Natural killer cell treated with Interleukin-12 subunit alpha and Interleukin-12 subunit beta and Interleukin-15 and Interleukin-18, amount 100 ng/mL, for 72 hours (primary cell): ENCODE measurements at places on chromosomes 5 and 9. TPM values are rescaled to one million over a fixed set of nuclear protein-coding genes. Genes with fewer than 3 reads are reported as not detected.

GRCh38 chr5:137283801-137284200 lies 215.3 kb downstream of the SPOCK1 start:
- no peaks in the 10 kb centered on the region for H3K4me1 ChIP-seq
- H3K4me3 ChIP-seq: no peak overlapping the region
- H3K27me3 ChIP-seq: no peaks in the 10 kb centered on the region
- DNase-seq: no peak
- no peaks in the 10 kb centered on the region for H3K36me3 ChIP-seq
- H3K27ac ChIP-seq: no peak overlapping the region

DNA sequence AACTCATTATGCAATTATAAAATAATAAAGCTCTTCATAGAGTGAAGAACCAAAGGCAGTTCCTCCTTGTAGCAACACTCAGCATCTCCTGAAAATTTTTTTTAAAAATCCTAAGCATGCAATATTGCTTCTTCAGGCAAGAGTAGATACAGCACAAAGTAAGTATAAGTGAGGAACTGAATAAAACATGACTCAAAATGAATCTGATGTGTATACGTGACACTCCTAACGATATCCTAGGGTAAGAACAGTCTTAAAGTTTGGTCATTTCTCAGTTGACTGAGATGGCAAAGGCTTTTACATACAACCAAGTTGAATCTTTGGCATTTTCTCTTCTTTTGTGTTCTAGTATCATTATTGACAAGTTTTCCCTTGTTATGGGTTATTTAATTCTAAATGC lies 41.1 kb upstream of the AOPEP start:
- DNase-seq: no peak
- no peaks in the 10 kb centered on the region for H3K36me3 ChIP-seq
- H3K27ac ChIP-seq: no peak overlapping the region
- no peak overlapping the region for H3K4me3 ChIP-seq

GRCh38 chr5:68529581-68529980 lies 314.0 kb downstream of the PIK3R1 start:
- H3K27ac ChIP-seq: no peak overlapping the region
- H3K27me3 ChIP-seq: peaks cover 21% of the 10 kb centered on the region
- no peak overlapping the region for H3K4me3 ChIP-seq
- H3K36me3 ChIP-seq: peaks cover 4% of the 10 kb centered on the region
- H3K4me1 ChIP-seq: no peaks in the 10 kb centered on the region
- no peak for DNase-seq

DNA sequence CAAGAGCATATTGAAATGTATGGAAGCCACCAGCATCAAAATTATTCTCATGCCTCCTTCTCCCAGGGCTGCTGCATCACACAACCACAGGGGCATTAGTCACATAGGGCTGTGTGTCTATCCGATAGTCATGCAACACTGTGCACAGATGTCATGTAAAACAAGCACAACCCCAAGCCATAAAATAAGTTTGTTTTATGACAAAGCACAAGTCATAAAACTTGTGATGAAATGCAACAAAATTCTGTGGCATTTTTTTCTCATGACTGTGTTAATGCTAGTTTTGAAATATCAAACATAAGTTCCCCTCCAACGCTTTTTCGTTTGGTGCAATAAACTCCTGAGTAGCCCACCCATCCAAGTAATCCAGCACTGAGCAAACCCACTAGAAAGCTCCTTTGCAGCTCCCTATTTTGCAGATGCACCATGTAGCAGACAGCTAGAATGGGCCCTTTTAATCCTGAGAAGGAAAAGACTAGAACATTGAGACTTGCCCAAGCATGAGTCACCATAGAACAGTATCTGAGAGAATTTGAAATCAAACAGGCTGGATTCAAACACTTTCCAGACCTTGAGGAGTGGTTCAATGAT lies 93.3 kb upstream of the ZNF366 start:
- H3K4me1 ChIP-seq: peaks cover 7% of the 10 kb centered on the region
- H3K36me3 ChIP-seq: no peaks in the 10 kb centered on the region
- no peak for DNase-seq
- H3K27ac ChIP-seq: no peak overlapping the region

- no peak overlapping the region for H3K27ac ChIP-seq
- no peaks in the 10 kb centered on the region for H3K4me1 ChIP-seq
- H3K4me3 ChIP-seq: no peak overlapping the region
- no peak for DNase-seq
Observed at GRCh38 chr5:126334760-126335159, 88.4 kb upstream of the GRAMD2B start.

DNA sequence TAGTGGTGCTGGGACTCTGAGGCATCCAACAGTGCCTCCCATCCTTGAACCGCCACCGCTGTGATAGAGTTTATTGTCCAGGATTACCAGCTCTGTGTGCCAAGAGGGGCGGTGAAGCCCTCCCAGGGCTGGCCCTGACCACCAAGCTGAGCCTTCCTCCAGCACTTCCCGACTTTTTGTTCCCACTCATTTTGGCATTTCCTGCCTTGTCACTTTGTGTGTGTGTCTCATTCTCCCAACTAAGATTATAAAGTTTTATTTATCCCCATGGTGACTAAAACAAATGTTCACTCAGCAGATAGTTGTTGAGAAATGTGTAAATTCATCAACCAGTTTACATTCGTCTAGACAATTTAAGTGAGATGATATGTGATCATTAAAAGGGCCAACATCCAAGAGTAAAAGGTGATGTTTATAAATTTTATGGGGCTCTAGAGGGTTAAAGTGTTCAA lies 2.5 kb downstream of the F2R start:
- H3K27ac ChIP-seq: peak overlapping the region; percentile 85
- H3K4me3 ChIP-seq: peak overlapping the region; percentile 18
- no peak for DNase-seq
- H3K4me1 ChIP-seq: peaks cover 44% of the 10 kb centered on the region
- H3K27me3 ChIP-seq: no peaks in the 10 kb centered on the region

DNA sequence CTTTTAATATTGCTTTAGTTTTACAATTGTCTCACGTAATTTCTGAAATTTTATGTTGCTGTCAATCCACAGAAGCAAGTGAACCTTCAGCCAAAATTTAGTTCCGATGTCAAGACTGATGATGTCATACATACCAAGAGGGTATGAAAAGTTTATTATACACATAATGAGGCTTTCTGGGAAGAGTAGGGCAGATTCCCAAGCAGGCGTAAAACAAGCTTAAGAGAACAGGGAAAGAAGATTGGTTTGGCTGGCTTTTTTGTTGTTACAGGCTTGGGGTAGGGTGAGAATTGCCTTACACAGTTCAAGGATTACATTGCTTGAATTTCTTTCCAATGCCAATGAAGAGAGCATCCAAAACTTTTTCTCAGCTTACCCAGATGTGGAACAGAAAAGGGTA lies 1962.9 kb upstream of the CDH6 start:
- H3K4me3 ChIP-seq: no peak overlapping the region
- no peak overlapping the region for H3K27ac ChIP-seq
- DNase-seq: no peak
- H3K27me3 ChIP-seq: no peaks in the 10 kb centered on the region

DNA sequence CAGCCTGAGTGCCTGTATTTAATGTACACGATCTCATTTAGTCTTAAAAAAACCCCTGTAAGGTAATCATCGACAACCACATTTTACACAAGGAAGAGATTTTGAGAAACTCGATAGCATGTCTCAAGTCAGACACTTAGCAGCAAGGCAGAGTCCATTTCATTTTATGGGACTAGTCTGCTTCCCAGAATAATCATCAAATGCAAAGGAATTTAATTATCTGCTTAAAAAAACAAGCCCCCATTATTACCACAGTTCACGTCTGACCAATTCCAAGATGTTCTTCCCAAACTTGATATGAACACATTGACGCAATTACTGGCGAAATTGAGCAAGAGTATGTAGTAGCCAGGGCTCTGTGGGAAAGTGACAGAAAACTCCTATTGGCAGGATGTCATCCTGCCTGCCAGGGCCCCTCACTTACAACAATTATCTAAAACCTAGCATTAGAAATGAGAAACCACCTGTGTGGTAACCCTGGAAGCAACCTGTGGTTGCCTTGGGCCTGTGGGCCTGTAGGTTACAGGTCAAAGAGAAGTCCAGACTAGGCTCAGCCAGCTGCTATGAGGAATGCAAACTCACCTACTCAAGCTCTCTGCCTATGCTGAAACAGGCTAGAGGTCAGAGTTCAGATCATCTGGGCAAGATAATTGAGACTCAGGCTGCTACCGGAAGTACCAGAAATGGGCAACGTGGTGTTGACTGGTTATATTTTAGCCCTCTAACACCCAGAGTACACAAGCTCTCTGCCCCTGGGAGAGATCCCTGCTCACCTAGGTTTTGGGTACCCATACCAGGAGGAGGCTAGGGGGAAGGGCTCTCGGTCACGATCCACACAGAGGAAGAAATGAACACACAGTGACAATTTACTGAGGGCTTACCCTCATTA lies 1.6 kb downstream of the B4GALT1 start:
- H3K4me3 ChIP-seq: peak overlapping the region; percentile 100
- DNase-seq: no peak
- peak overlapping the region; percentile 97 for H3K27ac ChIP-seq
- no peaks in the 10 kb centered on the region for H3K36me3 ChIP-seq
- no peaks in the 10 kb centered on the region for H3K27me3 ChIP-seq

- no peaks in the 10 kb centered on the region for H3K36me3 ChIP-seq
- H3K27ac ChIP-seq: no peak overlapping the region
- no peaks in the 10 kb centered on the region for H3K4me1 ChIP-seq
- peaks cover 16% of the 10 kb centered on the region for H3K27me3 ChIP-seq
- no peak overlapping the region for H3K4me3 ChIP-seq
Observed at GRCh38 chr5:36252722-36253365, 11.1 kb upstream of the NADK2 start.

- peak overlapping the region; percentile 99 for H3K4me3 ChIP-seq
- H3K27ac ChIP-seq: peak overlapping the region; percentile 95
- no peaks in the 10 kb centered on the region for H3K36me3 ChIP-seq
- no peaks in the 10 kb centered on the region for H3K27me3 ChIP-seq
Observed at GRCh38 chr5:151758141-151758429, 346 bp downstream of the ATOX1 start.

GRCh38 chr5:63255594-63255993 lies 677.0 kb downstream of the LRRC70 start:
- DNase-seq: no peak
- H3K4me3 ChIP-seq: no peak overlapping the region
- no peaks in the 10 kb centered on the region for H3K36me3 ChIP-seq
- no peaks in the 10 kb centered on the region for H3K27me3 ChIP-seq
- no peak overlapping the region for H3K27ac ChIP-seq

DNA sequence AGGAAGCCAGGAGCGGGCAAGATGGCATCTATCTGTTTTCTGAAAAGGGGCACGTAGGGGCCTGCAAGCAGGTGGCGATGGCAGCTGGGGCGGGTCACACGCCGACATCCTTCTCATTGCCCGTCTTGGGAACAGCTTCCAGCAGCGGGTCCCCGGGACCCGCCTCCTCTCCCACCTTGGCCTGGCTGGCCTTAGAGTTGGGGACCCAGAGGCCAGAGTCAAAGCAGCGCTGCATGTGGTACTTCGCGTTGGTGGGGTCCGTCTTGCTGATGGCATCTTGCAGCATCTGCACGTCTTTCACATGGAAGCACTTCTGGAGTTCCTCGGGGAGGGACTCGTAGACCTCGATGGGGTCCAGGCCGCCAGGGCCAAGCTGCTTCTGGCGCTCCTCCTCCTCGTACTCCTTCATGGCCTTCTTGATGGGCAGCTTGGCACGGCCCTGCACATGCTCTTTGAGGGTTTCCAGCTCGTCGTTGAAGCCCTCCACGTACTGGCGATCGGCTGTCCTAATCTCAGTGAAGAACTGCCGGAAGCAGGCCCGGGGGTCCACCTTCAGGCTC lies 127.6 kb upstream of the CLINT1 start:
- H3K27ac ChIP-seq: no peak overlapping the region
- H3K4me3 ChIP-seq: no peak overlapping the region
- H3K27me3 ChIP-seq: peaks cover 29% of the 10 kb centered on the region
- no peak for DNase-seq
- H3K36me3 ChIP-seq: no peaks in the 10 kb centered on the region

- peaks cover 38% of the 10 kb centered on the region for H3K4me1 ChIP-seq
- H3K36me3 ChIP-seq: no peaks in the 10 kb centered on the region
- no peak for DNase-seq
- H3K27me3 ChIP-seq: peaks cover 24% of the 10 kb centered on the region
- no peak overlapping the region for H3K27ac ChIP-seq
Observed at GRCh38 chr5:132016721-132017250, 5.3 kb upstream of the ACSL6 start.

DNA sequence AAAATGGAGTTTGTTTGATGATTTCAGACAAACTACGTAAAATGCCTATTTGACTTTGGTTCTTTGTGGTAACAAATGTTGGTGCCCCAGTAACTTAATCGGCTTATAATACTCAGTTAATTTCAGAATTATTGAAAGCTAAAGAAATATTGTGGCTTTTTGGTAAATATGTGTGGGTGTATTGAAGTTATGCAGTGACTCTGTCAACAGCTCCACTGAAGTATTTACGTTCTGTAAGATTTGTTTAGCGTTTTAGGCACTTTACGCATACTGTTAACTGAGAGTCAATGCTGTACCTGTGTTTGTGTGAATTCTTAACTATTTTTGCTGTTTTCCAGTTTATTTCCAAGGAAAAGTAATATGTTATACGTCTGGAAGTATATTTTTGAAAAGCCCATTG lies 2.2 kb downstream of the RAD23B start:
- peaks cover 64% of the 10 kb centered on the region for H3K4me1 ChIP-seq
- H3K36me3 ChIP-seq: no peaks in the 10 kb centered on the region
- no peak for DNase-seq
- peak overlapping the region; percentile 90 for H3K27ac ChIP-seq
- H3K4me3 ChIP-seq: peak overlapping the region; percentile 94

- no peak for DNase-seq
- H3K36me3 ChIP-seq: peaks cover 14% of the 10 kb centered on the region
- no peaks in the 10 kb centered on the region for H3K4me1 ChIP-seq
- no peaks in the 10 kb centered on the region for H3K27me3 ChIP-seq
- H3K4me3 ChIP-seq: no peak overlapping the region
Observed at GRCh38 chr9:122314165-122314564, 49.5 kb downstream of the MRRF start.

DNA sequence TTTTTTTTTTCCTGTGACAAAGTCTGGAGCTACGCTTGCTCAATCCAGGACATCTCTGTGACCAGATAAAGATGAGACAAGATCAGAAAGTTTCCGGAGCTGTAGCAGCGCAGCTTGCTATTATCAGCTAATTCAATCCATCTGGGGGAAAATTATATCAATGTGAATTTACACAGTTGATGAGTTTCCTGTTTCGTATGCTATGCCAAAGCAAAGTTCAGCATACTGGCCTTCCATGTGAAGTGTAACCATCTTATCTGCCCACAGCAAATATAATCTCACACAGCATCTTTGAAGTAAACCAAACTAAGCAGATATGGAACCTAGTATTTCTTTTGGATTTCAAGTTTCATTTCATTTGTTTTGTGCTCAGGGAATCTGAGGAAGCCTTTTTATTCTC lies 1767.7 kb downstream of the EFNA5 start:
- H3K4me3 ChIP-seq: no peak overlapping the region
- no peak overlapping the region for H3K27ac ChIP-seq
- no peak for DNase-seq
- no peaks in the 10 kb centered on the region for H3K36me3 ChIP-seq
- H3K4me1 ChIP-seq: no peaks in the 10 kb centered on the region

PRDM9 gene
- total RNA-seq: not detected

ADGRV1 gene
- 0.33 TPM for total RNA-seq

FGF10 gene
- total RNA-seq: not detected

COL27A1 gene
- total RNA-seq: 1.5 TPM

POU5F2 gene
- total RNA-seq: 4.9 TPM

HRCT1 gene
- not detected for total RNA-seq

PRSS3 gene
- 1.3 TPM for total RNA-seq

SLU7 gene
- 62.0 TPM for total RNA-seq

HNRNPH1 gene
- total RNA-seq: 1,296 TPM
